ENCODE measurements at places on chromosomes 1 and 21.

GRCh38 chr1:205915354-205915990 lies 27.8 kb downstream of the SLC26A9 start:
- no peak for DNase-seq

DNA sequence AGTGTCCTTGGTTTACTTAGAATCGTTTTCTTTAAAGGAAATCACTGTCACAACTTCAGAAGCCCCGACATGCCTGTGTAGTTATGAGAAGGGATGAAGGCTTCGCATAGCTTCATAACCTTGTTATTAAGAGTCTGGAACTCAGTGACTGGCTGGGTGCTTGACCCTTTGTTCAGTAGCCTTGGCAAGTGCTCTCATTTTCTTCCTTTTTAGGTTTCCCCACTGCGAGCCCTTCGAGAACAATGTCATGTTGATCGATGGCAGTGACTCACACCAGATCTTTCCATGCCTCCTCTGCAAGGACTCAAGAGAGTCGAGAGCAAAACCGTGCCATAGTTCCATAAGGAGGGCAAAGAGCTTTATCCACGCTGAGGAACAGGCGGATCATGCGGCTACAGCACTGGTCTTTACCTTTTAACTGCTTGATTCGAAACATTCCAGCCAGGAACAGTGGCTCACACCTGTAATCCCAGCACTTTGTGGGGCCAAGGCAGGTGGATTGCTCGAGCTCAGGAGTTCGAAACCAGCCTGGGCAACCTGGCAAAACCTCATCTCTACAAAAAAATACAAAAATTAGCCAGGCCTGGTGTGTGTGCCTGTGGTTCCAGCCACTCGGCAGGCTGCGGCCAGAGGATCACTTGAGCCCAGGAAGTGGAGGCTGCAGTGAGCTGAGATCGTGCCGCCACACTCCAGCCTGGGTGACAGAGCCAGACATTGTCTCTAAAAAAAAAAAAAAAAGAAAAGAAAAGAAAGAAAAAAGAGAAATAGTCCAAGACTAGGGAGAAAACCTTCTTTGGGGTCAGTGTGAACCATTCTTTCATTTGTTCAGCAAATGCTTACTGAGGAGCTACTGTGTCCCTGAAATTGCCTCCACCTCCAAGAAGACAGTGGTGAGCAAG lies 95.4 kb upstream of the ERRFI1 start:
- DNase-seq, result no peak

GRCh38 chr1:245969283-245969682 lies 537.8 kb downstream of the SMYD3 start:
- peak; percentile 97 for DNase-seq

- no peak for DNase-seq
Measured at GRCh38 chr1:154975409-154976059, 1.1 kb downstream of the CKS1B start.

DNA sequence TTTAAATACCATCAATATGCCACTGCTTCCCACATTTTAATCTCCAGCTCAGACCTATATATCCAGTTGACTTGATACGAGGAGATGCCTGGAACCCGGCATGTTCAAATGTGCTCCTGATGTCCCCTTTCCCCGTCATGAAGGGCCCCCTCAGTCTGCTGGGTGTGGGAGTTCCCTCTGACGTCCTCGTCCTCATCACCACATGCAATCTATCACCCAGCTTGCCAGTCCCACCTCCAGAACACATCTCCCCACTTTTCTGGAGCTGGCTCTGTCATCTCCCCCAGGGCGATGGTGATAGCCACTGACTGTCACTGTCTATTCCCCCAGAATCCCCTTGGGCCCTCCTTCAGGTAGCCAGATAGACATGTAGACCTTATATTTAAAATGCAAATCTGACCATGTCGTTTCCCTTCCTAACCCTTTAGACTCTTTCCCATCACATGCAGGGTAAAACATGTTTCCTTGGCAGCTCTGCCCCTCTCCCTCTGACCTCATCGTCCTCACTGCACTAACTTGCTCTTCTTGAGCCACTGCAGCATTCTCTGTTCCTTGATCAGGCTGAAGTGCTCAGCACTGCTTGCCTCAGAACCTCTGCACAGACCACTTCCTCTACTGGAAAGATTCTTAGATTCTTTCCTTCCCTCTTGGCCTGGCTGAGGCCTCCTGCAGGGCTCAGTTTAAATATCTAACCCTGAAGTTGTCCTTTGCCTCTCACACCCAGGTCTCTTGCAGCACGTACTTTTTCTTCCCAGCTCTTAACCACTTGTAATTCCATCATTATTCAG lies 7.4 kb downstream of the AZIN2 start:
- no peak for DNase-seq

DNA sequence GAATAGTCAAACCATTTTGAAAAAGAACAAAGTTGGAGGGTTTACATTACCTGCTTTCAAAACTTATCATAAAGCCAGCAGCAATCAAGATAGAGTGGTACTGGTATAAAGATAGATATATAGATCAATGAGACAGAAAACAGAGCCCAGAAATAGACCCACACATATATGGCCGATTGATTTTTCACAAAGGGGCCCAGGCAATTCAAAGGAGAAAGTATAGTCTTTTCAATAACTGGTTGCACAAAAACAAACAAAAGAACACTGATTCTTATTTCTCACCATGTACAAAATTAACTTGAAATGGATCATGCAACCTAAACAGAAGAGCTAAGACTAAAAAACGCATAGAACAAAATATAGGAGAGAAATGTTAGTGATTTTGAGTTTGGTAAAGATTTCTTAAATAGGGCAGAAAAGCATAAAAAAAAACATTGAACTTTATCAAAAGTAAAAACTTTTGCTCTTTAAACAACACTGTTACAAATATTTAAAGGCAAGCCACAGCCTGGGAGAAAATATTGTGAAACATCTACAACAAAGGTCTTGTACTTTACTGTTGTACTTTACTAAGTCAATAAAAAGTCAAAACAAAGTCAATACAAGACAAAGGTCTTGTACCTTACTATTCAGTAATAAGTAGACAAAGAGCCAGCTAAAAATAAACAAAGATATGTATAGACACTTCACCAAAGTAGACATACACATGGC lies 50.2 kb downstream of the ST3GAL3 start:
- DNase-seq, result no peak

- DNase-seq, result peak; percentile 66
Measured at GRCh38 chr21:27277110-27277509, 310.2 kb upstream of the ADAMTS5 start.

GRCh38 chr1:47231301-47232186 lies 481 bp downstream of the TAL1 start:
- DNase-seq, result peak; percentile 30

DNA sequence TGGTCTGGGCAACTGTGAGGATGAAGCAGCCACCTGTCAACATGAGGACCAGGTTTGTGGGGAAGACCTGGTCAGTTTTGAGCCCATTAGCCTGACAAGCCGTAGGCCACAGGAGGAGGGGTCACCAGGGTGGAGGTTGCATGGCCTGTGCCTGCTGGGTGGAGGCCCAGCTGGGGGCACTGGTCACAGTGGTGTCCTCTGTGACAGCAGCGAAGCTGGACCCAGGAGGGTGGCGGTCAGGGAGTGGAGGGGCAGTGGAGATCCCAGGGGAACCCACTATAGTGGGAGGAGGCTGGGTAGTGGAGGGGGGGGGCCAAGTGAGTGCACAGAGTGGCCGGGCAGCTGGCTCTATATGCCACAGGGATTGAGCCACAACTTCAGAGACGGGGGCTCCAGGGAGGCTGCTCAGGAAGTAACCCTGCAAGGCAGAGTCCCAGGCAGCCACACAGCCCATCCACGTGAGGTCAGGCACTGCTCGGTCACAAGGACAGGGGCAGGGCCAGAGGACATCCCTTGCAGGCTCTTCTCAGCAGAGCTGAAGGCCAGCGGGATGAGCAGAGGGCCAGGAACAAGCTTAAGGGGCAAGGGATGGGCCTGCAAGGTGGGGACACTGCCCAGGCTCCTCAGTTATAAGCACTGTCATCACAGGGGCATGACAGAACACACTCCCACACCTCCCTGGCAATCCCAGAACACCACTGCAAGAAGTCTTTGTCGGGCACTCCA lies 2.3 kb upstream of the C1orf35 start:
- DNase-seq, result no peak

GRCh38 chr1:116031302-116031835 lies 55.1 kb downstream of the SLC22A15 start:
- DNase-seq, result no peak

DNA sequence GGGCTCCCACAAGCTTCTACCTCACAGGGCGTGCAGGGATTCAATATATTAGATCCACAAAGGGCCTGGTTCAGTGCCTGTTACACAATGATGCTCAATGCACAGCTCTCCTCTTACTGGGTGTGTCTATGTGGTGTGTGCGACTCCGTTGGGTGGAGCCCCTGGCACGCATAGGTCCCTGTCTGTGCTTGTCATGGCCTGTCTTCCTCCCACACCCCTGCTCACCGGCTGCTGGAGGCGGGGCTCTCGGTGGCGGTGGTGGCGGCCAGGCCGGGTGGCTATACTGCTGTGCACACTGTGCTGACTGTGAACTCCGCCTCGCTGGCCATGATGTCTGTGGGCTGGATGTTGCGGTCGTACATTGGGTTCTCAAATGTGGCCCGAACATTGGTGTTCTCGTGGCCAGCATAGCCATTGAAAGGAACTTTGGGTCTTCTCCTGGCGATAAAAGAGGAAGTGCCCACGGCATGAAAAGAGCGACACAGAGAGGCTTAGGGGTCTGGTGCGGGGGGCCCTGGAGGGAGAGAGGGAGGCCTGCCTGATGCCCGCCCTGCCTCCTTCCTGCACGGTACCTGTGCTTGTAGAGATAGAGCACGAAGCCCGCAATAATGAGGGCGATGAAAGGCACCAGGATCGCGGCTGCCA lies 46.9 kb downstream of the ZSCAN20 start:
- DNase-seq, result no peak

DNA sequence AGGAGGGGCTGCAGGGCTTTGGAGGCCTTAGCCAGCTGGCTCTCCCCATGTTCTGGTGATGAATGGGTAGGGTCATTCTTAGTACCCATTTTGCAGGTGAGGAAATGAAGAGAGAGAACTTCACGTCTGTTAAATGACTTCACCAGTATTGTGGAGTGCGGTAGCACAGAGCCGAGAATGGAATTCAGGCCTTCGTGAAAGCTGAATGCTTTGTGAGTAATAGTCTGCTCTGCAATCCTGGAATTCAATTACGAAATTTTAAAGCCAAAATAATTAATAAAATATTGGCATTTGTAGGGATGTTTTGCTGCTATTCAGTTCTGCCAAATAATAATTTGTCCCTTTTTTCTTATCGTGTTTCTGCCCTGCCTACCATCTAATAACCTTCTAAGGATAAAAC lies 197.7 kb downstream of the GREM2 start:
- peak; percentile 86 for DNase-seq

GRCh38 chr1:89671775-89672488 lies 39.0 kb downstream of the LRRC8C start:
- DNase-seq, result peak; percentile 9

DNA sequence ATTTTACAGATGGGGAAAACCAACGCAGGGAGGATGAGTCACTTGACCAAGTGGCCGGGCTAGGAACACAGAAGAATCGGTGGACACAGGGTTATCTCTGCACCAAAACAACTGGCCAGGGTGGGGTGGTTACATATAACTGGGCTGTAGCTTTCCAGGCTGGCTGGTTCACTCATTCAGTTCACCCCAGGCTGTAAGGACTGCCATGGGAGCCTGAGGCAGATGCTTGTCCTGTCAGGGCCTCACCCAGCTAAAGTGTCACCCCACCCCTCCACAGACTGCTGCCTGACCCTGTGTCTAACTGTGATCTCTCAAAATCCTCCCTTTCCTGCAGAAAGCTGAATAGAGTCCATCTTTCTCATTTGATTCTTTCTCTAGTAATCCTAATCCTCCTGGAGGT lies 387.3 kb downstream of the RYR2 start:
- no peak for DNase-seq

DNA sequence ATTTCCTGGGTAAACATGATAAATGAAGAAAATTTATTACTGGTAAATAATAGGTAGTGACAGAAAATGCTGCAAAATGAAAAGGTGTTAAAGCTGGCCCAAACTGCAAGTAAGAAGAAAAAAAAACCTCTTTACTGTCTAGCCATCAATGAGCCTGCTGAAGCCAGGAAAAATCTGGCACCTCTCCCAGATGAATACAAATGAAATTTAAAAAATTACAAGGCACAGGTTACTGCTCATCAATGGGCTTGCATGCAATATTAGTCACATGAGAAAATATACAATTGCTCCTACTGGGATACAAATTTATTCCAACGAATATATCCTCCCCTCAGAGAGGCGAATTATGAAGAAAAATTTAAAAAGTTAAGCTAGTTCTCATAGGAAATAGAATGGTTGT lies 1422.5 kb downstream of the KCNT2 start:
- no peak for DNase-seq

DNA sequence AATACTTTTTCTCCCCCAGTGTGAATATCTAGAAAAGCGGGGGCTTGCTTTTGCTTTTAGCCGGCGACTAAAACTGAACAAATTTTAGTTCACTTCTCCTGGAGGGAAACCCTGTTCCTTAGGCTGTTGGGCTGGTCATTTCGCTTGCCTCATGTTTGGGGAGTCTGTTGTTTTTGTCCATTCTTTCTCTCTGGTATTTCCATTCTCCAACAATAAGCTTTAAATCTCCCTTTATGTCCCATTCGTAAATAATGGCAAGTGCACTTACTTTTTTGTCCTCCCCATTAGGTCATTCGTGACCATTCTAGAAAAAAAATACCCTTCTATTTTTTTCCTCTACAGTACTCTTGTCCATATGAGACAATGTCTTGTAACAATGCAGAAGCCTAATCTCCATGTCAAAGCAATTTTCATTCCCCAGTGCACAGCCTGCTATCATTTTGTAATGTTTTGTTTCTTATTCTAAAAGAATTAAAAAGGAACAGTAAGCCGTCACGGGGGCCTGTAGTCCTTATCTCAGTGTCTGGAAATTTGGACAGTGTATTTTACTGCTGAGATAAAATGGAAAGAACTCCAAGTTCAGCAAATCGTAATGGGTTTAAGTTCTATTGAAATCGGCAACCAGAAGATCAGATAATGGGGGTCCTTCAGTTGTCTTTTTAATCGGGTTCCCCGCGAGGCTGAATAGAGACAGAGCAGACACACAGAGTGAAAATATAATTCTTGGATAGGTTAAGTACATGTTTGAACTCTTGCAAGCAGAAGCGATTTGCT lies 21.8 kb downstream of the PROX1 start:
- no peak for DNase-seq

- no peak for DNase-seq
Measured at GRCh38 chr1:234292011-234292410, 81.2 kb upstream of the COA6 start.

DNA sequence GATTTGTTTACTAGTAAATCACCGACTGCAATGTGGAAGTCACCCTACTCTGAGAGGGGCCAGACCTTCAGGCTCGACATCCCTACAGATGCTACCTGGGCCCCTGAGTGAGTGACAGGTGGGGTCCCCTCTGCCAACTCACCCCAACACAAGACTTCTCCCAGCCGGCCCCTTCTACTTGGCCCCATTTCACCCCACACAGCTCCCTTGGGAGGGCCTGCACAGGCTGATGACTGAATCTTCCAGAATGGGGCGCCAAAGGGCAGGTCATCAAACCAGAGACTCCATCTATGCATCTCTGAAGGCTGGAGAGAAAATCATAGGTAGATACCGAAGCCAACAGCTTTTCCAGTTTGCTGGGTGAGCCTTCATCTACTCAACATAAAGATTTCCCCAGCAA lies 9.4 kb upstream of the S100A8 start:
- no peak for DNase-seq

- DNase-seq, result no peak
Measured at GRCh38 chr1:100575406-100575805, 37.5 kb downstream of the GPR88 start.
